NCI-H446 treated with DMSO at 0.1 percent for 48 hours (cell line): ENCODE measurements at places on chromosomes 4 and X.
A peak's percentile ranks its signal among the peaks of the same experiment; 100 is the strongest.

DNA sequence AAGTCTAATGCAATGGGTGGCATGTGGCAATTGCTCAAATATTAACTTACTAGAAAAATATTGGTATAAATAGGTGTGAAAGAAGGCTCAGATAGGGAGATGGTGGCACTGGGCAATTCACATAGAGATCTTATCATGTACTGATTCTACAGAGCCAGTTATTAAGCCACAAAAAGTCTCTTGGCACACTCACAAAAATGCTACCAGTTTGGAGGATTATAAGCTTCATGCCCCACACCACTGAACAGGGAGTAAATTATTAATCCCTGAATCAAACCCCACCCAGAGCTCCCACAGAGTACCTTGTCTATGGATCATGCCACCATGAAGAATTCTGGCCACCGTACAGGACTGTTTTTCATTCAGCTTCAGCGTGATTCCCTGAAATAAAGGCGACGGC, 13.8 kb downstream of the MPP1 start:
- no peak for DNase-seq

- DNase-seq, result no peak
These were observed 9.3 kb upstream of the SMIM20 start for GRCh38 chr4:25904748-25905082.

- DNase-seq, result peak; percentile 67
These were observed 27.1 kb upstream of the MAP9 start for GRCh38 chr4:155403886-155404285.

- DNase-seq, result no peak
These were observed 12.6 kb downstream of the ANKRD17 start for GRCh38 chr4:73245955-73246354.

DNA sequence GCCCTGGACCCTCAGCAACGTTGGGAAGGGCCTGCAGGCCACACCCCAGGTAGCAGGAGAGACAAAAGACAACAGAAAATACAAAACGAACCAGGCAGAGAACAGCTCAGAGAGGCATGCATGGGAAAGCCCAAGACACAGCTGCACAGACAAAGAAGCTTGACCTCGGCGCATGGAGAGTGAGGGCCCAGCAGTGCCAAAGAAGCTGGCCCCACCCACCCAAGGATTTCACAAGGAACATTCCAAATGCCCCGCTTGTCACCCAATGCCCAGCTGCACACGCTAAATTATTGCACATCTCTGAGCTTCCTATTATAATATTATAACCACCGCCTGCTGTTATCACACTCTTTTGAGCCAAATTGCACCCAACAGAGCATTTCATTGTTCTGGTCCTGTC, 147.7 kb upstream of the TBL1X start:
- DNase-seq, result no peak

DNA sequence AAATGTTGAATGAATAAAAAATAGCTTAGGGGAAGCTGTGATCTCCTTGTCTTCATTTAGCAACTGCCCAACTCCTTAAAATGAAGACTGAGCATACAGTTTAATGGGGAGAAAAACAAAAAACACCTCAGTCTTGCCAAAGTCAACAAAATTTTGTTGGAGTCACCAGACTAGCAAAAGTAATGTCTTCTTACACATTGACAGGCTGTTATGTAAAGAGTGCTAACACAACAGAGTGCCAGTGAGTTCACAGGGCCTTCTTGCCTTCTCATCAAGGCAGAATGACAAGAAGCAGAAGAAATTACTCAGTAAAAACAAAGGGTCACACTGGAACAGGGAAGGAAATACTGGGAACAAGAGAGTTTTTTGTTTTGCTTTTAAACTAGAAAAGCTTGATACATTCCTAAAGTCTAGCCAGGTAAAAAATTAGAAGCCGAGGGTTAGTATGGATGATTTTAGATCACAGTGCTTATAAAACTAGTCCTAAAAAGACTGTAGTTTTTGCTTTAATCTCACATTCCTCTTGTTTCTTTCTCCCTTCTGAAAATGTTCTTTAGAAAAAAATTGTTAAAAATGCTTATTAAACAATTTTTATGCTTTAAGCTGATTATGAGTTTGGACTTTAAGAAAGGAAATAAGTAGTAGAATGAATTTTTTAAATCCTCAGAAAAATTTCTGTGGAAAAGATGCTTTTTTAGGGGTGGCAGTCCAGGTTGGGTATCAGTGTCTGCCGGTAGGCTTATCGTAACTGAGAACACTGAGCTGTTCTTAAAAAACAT, 38.7 kb upstream of the FRAS1 start:
- no peak for DNase-seq

GRCh38 chr4:102343964-102344519, 1.2 kb downstream of the SLC39A8 start:
- peak; percentile 33 for DNase-seq

DNA sequence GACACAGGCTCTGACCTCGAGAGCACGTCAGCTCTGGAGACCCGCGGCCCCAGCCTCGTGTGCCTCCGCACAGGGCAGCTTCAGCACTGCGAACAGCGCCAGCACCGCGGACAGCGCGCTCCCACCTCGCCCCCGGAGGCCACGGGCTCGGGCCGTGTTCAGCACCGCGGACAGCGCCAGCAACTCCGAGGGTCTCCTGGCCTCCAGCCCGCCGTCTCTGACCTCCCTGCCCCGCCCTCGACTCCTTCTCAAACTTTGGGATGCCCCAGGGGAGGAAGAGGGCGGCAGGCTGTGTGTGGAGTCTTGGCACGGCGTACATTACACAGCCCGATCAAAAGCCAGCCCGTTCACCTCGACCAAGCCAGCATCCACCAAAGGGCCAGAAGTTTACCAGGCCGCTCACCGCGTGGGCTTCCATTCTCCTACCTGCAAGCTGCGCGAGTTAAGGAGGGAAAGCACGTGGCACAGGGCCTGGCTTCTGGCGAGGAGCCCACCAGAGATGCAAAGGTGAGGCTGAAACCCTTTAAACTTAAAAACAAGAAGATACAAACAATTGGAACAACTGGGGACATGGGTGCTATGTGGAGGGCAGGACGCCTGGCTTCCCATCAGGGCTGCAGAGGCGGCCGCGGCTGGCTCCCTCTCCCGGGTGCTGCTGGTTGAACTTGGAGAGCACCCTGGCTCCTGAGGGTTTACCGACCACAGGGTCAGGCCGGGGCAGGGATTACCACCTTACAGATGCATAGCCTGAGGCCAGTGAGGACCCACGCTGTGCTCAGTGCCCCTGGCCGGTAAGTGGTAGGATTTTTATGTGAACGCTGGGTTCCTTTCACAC, 4.5 kb upstream of the NKX1-1 start:
- DNase-seq, result no peak

DNA sequence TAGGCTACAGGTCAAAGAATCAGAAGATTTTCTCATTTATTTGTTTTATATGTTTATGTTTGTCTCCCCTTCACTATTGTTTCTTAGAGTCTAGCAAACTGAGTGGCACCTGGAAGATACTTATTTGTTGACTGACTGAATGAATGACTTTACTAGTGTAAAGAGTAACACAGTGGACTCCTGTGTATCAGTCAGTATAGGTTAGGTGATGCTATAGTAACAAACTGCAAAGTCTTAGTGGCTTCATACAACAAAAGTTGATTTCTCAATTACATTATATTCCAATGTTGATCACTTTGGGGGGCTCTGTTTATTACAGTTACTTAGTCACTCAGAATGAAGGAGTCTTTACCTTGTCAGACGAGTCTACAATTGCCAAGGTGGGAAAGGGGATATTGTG, 76.6 kb downstream of the DCK start:
- no peak for DNase-seq

DNA sequence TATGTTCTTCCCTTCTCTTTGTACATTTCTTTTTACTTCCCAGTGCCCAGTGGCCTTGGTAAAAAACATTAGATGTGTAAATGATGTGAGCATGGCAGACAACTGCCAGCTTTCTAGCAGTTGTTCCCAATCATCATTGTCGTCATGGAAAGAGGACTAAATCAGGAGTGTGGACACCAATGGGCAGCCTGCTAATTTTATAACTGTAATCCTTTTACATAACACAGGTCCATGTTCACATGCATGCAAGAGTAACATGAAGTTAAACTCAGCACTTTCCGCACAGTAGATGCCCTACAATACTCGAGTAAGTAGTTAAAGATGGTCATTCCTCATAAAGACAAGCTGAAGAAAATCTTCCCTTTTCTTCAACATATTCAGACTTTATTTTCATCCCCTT, 23.4 kb upstream of the G3BP2 start:
- no peak for DNase-seq

- DNase-seq, result peak; percentile 56
These were observed 52.9 kb upstream of the HPF1 start for GRCh38 chr4:169810325-169811323.

GRCh38 chrX:38285649-38286048, 41.7 kb downstream of the RPGR start:
- DNase-seq, result no peak

DNA sequence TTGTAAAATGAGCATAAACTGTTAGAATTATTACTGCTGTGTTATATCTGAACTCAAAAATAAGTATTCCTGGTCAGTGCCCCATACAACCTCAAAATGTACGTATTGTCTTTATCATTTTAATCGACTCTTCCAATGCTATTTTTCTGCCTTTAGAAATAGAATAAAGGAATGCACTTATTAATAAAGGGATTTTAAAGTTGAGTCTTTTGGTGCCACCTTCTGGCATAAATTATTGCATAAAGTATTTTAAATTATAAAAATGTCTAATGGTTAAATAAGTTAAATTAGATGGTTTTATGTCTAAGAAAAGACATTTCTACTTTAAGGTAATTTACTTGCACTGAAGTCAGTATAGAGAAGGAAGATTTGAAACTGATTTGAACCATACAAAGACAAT, 424.0 kb upstream of the NDST4 start:
- peak; percentile 21 for DNase-seq

DNA sequence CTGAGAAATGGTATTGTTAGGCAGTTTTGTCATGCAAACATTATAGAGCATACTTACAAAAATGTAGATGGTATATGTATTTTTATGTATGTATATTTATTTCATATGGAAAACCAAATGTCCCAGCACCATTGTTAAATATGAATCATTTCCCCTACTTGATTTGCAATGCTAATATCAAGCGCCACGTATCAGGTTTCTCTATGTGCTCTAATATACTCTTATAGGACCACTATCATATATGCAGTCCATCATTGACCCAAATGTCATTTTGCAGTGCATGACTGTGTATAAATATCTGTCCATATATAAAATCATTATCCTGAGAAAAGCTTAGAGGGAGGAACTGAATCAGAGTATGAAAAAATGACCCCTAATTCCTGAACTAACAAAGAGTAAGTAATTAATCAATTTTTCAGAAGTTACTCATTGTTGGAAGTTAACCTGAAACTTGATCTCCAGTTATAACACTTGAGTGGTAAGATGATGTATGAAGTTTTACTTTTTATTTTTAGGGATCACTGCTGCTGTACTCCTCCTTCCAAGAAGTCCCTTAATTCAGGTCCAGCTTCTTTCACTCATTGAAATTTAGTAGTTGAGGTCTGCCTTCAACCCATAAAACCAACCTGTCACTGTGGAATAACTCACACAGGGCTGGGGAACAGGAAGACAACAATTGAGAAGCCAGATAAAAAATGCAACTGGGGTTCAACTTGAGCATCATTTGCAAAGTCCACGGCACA, 134.8 kb upstream of the LDB2 start:
- no peak for DNase-seq

DNA sequence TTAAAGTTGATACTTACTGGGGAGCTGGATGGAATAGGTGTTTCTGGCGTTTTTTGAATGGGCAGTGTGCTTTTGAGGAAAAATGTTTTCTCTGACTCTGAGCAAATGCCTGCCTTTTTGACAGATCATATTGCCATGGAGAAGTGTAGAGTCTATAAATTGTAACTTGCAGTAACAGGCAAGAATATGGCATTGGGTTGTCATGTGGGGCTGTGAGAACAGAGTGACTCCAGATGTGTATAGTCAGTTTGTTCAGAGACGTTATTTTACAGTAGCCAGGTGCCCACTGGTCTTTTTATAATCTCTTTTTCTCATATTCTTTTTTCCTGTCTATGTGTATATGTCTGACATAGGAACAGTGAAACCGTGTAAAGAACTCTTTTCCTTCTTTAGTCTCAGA, 40.8 kb downstream of the RAPGEF2 start:
- no peak for DNase-seq

- peak; percentile 63 for DNase-seq
These were observed 179.0 kb downstream of the CEP135 start for GRCh38 chr4:56127716-56128115.

DNA sequence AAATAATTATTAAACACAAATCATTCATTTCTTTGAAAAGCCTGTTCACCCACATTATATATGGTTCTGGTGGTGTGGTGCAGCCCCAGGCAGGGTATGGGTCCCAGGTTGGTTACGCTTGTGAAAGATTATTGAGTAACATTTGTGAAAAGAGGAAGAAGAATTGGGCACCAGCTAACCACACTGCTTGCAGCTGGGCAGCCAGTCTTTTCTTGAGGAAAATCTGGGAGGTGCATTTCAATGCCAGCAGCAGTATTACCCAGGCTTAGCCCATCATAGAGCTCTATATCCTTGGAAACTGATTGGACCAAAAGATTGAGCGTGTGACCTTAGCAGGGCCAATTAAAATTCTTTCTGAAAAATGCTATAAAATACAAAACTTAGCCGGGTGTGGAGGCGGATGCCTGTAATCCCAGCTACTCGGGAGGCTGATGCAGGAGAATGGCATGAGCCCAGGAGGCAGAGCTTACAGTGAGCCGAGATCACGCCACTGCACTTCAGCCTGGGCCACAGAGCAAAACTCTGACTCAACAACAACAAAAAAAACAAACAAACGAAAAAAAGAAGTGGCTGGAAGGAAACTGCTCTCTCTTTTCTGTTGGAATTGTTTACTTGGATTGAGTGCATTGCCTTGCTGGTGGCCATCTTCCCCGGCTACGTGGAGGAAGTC, 9.7 kb upstream of the PLAC8 start:
- no peak for DNase-seq

GRCh38 chrX:41922431-41923151, 763 bp downstream of the CASK start:
- DNase-seq, result no peak

GRCh38 chr4:128986908-128987307, 106.4 kb downstream of the SCLT1 start:
- DNase-seq, result no peak

DNA sequence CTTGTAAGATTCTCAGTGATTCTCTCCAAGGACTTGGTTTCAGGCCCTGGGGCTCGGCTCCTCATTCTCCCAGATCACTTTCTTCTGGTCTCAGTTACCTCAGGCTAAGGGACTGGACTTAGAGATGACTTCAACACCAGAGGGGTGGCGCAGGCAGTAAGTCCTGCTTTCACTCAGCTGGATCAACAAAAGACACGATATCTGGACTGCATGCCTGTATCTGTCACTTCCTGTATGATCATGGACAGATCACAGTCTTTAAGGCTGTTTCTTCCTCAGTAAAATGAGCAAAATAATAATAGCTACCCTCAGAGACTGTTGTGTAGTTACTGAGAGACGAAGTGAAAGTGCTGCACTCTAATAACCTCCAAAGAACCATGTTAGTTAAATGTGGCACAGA, 19.5 kb upstream of the CXCR3 start:
- no peak for DNase-seq
